ENCODE measurements at places on chromosomes 7 and 10.

- H3K27me3 ChIP-seq, result peaks cover 21% of the 10 kb centered on the region
- DNase-seq, result peak; percentile 84
- H3K27ac ChIP-seq, result no peak overlapping the region
- H3K4me1 ChIP-seq, result no peaks in the 10 kb centered on the region
- H3K4me3 ChIP-seq, result no peak overlapping the region
Observed at GRCh38 chr7:128352153-128352537, 8.4 kb upstream of the RBM28 start.

- no peak overlapping the region for H3K4me3 ChIP-seq
- no peak for DNase-seq
- H3K36me3 ChIP-seq, result no peaks in the 10 kb centered on the region
- H3K27me3 ChIP-seq, result peaks cover 3% of the 10 kb centered on the region
- peaks cover 1% of the 10 kb centered on the region for H3K4me1 ChIP-seq
- no peak overlapping the region for H3K27ac ChIP-seq
Observed at GRCh38 chr10:89201345-89202032, 5.6 kb downstream of the CH25H start.

DNA sequence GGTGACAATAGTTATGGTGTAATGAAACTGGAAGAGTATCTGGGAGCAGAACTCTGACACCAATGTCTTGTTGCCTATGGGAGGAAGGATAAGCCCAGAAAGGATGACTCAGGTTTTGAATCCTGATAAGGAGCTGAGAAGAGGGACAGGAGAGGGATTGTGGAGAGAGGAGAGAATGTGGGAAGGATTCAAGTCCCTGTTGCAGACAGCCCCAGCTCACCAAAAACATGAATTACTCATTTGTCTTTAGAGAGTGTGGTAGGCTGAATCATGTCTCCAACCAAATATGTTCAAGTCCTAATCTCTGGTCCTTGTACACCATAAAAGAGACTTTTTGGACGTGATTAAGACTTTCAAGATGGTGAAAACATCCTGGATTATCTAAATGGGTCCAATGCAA lies 206.9 kb upstream of the PHYHIPL start:
- no peak for DNase-seq
- no peak overlapping the region for H3K27ac ChIP-seq
- H3K4me1 ChIP-seq, result peaks cover 14% of the 10 kb centered on the region

DNA sequence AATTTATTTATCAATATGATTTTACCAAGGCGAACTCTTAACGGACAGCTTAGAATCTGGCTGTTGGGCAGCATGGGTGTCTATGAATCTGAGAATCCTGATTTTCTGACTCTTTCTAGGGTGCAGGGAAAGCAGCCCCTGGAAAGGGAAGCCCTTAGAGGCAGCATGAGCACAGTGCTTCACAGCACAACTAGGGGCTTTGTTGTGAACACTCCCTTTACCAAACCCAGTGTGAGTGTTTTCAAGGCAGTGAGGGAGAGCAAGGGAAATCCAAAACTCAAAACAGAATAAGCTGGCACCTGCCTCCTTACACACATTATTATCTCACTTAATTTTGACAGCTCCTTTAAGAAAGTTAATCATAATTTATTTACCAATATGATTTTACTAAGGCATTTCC lies 116.3 kb upstream of the CSTF2T start:
- no peak overlapping the region for H3K4me3 ChIP-seq
- no peaks in the 10 kb centered on the region for H3K36me3 ChIP-seq
- H3K27me3 ChIP-seq, result no peaks in the 10 kb centered on the region
- no peak overlapping the region for H3K27ac ChIP-seq
- peak; percentile 16 for DNase-seq

GRCh38 chr7:1240517-1241257 lies 8.0 kb downstream of the UNCX start:
- H3K27me3 ChIP-seq, result peaks cover 27% of the 10 kb centered on the region
- H3K27ac ChIP-seq, result peak overlapping the region; percentile 99
- peaks cover 37% of the 10 kb centered on the region for H3K4me1 ChIP-seq
- no peaks in the 10 kb centered on the region for H3K36me3 ChIP-seq
- H3K4me3 ChIP-seq, result peak overlapping the region; percentile 88

- H3K36me3 ChIP-seq, result no peaks in the 10 kb centered on the region
- DNase-seq, result no peak
- H3K27me3 ChIP-seq, result peaks cover 11% of the 10 kb centered on the region
- H3K4me1 ChIP-seq, result peaks cover 45% of the 10 kb centered on the region
- H3K27ac ChIP-seq, result peak overlapping the region; percentile 19
Observed at GRCh38 chr10:32941357-32941756, 16.7 kb downstream of the ITGB1 start.

- H3K27me3 ChIP-seq, result peaks cover 18% of the 10 kb centered on the region
- DNase-seq, result peak; percentile 79
- peak overlapping the region; percentile 96 for H3K27ac ChIP-seq
- H3K36me3 ChIP-seq, result no peaks in the 10 kb centered on the region
- peaks cover 40% of the 10 kb centered on the region for H3K4me1 ChIP-seq
Observed at GRCh38 chr10:35271086-35271858, 65.0 kb upstream of the CCNY start.

GRCh38 chr7:151003572-151003971 lies 12.8 kb downstream of the NOS3 start:
- peaks cover 6% of the 10 kb centered on the region for H3K4me1 ChIP-seq
- no peak for DNase-seq
- peak overlapping the region; percentile 8 for H3K4me3 ChIP-seq
- H3K27ac ChIP-seq, result no peak overlapping the region
- no peaks in the 10 kb centered on the region for H3K36me3 ChIP-seq

GRCh38 chr7:26001662-26002244 lies 150.2 kb upstream of the NFE2L3 start:
- H3K27ac ChIP-seq, result no peak overlapping the region
- H3K27me3 ChIP-seq, result peaks cover 3% of the 10 kb centered on the region
- no peak overlapping the region for H3K4me3 ChIP-seq
- DNase-seq, result no peak
- H3K4me1 ChIP-seq, result no peaks in the 10 kb centered on the region

DNA sequence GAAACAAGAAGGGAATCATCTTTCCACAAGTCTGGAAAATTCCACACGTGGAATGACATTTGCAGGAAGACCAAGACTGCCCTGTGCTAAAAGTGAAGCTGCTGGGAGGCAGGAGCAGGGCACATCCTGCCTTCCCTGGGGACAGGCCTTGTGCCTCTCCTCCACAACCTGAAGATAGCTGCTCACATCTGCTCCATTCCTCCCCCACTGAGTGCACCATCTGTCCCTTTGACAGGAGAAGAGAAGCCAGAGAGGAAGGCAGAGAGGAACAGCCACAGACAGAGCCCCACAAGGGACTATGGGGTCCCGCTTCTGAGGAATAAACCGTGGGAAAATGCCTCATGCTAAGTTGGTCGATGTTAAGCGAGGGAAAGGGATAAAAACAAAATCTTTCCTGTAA lies 15.9 kb upstream of the FAM171A1 start:
- peak overlapping the region; percentile 81 for H3K4me3 ChIP-seq
- peaks cover 26% of the 10 kb centered on the region for H3K4me1 ChIP-seq
- peaks cover 15% of the 10 kb centered on the region for H3K27me3 ChIP-seq
- no peaks in the 10 kb centered on the region for H3K36me3 ChIP-seq
- peak; percentile 83 for DNase-seq

DNA sequence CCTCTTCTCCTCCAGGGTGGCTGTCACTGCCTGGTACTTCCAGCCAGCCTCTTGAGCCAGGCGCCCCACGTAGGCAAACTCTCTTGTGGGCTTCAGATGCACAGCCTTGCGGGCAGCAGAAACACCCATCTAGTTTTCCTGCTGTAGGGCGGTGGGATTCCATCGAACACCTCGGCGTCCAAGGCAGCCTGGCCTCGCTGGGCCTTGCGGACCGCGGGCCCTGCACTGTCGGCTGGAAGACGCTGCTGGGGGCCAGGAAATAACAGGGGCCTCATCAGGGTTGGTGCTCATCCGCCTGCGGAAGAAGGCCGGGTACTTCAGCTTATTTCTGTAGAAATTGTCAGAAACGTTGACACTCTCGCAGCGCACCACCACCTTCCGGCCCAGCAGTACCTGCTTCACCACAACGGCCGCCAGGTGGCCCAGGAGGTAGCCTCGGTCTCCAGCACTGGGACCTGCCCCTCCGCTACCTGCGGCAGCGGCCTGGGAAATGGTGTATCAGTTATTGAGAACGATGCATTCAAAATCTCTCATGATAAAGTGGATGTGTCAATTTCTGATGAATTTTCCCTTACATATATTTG lies 61.1 kb downstream of the WDFY4 start:
- H3K36me3 ChIP-seq, result peaks cover 9% of the 10 kb centered on the region
- no peak overlapping the region for H3K27ac ChIP-seq
- H3K4me3 ChIP-seq, result no peak overlapping the region

GRCh38 chr10:46525177-46525823 lies 31.2 kb downstream of the GPRIN2 start:
- H3K27ac ChIP-seq, result no peak overlapping the region
- peak; percentile 15 for DNase-seq
- no peak overlapping the region for H3K4me3 ChIP-seq
- no peaks in the 10 kb centered on the region for H3K4me1 ChIP-seq
- no peaks in the 10 kb centered on the region for H3K36me3 ChIP-seq

GRCh38 chr10:129932751-129933433 lies 31.2 kb downstream of the EBF3 start:
- H3K4me3 ChIP-seq, result peak overlapping the region; percentile 54
- H3K27ac ChIP-seq, result peak overlapping the region; percentile 70

GRCh38 chr7:134612197-134612596 lies 34.5 kb upstream of the BPGM start:
- no peaks in the 10 kb centered on the region for H3K36me3 ChIP-seq
- DNase-seq, result no peak
- H3K4me3 ChIP-seq, result no peak overlapping the region
- H3K27me3 ChIP-seq, result no peaks in the 10 kb centered on the region
- H3K27ac ChIP-seq, result no peak overlapping the region

DNA sequence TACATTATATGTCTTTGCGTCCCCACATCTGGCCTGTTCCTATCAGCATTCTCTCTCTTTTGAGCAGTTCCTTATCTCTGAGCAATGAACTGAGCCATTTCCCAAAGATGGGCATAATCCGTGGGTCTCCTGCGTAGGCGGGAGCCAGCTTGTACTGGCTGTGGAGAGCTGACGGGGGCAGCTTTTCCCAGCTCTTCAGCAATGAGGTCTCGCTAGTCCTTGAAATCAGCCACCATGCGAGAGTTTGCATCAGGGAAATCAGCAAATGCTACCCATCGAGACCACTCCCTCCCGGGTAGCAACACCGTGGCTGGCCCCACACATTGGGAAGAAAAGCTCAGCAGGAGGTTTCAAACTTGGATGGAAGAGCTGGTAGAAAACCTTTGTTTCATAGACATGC lies 51.9 kb upstream of the FAM180A start:
- H3K4me3 ChIP-seq, result no peak overlapping the region
- H3K36me3 ChIP-seq, result no peaks in the 10 kb centered on the region
- no peak for DNase-seq
- peak overlapping the region; percentile 15 for H3K27ac ChIP-seq

DNA sequence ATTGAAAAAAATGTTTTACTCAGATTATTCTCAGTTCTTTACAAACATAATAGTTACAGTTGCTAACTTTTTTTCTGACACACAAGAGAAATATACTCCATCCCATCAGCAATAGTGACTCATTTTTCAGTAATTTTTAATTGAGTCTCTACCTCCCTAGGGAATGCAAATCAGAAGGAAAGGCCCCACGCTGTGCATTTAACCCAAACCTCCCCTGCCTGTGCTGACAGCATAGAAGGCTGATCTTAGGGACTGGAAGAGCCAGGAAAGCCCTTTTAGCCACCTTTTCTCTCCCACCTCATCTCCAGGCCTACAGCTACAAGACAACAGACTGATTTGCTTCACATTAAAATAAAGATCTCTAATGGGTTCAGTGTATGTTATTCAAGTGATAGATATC lies 24.7 kb upstream of the PIK3CG start:
- H3K27me3 ChIP-seq, result no peaks in the 10 kb centered on the region
- DNase-seq, result no peak
- no peaks in the 10 kb centered on the region for H3K4me1 ChIP-seq
- no peak overlapping the region for H3K4me3 ChIP-seq
- H3K36me3 ChIP-seq, result no peaks in the 10 kb centered on the region

DNA sequence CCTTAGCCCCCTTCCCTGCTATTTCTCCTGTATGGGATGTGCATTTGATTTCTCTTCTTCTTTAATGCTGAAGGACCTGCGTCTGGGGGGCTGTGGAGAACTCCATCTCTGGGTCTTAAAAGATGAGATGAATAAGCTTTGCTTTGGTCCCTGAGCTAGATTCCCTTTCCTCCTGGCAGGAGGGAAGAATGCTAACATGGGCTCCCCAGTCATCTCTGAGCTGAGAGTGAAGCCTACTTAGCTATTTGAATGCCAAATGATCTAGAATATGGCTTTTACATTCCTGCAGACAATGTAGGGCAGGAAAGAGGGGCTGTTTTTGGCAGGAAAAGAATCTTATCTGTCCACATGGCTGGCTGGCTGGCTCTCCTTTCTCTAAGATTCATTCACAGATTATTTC lies 62.6 kb upstream of the EFCAB10 start:
- peaks cover 6% of the 10 kb centered on the region for H3K27me3 ChIP-seq
- H3K27ac ChIP-seq, result peak overlapping the region; percentile 55
- no peak for DNase-seq
- no peaks in the 10 kb centered on the region for H3K36me3 ChIP-seq

- H3K4me3 ChIP-seq, result peak overlapping the region; percentile 98
- H3K27me3 ChIP-seq, result peaks cover 8% of the 10 kb centered on the region
Observed at GRCh38 chr7:122143376-122143750, 686 bp downstream of the AASS start.

DNA sequence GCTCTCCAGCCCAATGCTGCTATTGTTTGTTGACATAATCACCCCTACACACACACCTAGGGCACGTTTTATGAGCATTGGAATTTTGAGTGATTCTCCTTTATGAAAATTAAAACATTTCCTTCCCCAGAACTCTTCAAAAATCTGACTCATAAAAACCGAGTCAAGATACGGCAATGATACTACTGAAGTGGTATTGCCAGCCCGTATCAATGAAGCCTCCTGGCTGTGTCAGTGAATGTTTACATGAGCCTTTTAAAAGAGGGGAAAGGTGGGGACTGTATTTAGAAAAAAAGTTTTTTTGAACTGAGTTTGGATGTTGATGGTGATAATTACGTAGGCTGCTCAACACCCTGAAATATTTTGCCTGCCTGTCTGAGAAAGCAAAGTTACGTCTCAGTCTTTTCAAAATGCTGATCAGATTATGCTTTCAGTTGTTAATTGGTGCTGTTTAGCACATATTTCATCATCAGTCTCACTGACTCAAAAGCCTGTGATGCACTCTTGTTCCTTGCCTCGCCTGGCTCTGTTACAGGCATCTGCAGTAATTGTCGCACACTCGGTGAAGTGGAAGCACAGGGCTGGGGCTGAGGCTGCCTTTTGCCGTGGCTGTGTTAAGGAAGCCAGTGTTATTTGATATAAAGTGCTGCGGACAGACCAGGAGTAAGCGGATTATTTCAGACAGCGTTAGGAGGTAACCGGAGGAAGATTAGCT lies 157.4 kb upstream of the TCF7L2 start:
- H3K27me3 ChIP-seq, result peaks cover 2% of the 10 kb centered on the region
- H3K27ac ChIP-seq, result peak overlapping the region; percentile 82
- no peak overlapping the region for H3K4me3 ChIP-seq

All from glutamatergic neuron (in vitro differentiated cells).